Brain (organoid and tissue), 16 donors: ENCODE measurements at places on chromosomes 5 and 9.
A peak's percentile ranks its signal among the peaks of the same experiment; 100 is the strongest.

DNA sequence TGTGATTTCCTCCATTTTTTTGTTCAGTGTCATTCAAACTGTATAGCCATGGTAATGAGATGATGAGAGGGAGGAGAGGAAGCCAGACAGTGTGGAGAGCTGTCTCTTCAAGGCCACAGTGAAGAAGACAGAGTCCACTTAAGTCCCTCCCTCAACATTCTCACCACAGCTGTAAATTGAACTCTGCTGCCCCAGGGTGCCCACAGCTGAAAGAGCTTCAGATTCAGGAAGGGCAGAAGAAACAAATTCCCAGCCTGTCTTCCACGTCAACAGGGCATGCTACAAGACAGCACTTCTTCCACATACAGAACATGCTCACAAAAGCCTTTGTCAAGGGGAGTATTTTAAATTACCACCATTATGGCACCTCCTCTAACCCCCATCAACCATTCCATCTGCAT lies 100.4 kb downstream of the KLHL3 start:
- no peak for DNase-seq

DNA sequence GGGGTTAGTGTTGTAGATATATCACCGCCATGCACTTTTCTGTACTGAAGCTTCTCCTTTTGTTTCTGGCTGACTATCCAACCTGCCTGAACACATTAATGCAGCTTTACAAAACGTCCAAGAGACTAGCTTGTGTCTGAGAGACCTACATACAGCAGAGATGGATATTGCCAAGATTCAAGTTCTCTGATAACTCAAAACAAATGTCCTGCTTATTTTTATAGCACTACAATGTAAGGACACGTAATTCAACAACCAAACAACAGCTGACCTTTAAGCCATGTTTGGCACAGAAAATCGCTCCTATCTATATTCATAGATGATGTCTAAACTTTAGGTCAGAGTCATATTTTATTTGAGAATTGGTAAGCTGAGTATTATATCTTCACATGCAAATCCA lies 76.2 kb upstream of the NTRK2 start:
- DNase-seq = no peak

DNA sequence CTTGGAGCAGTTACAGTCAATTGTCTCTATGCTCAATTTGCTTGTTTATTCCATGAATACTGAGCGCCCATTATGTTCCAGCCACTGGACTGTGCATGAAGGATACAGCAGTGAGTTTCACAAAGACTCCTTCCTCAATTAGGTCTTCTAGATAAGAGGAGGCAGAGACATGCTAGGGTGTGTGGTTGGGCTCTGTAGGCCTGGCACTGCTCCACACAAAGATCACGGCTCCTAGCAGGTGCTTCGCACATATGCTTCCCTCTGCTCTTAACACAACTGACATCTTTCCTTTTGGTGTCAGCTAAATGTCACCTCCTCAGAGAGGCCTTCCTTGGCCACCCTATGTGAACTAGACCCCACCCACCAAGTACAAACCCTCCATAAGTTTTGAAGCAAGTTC lies 10.9 kb downstream of the IL12B start:
- DNase-seq = no peak

GRCh38 chr5:179379321-179379890 lies 34.1 kb upstream of the ADAMTS2 start:
- no peak for DNase-seq

GRCh38 chr9:34267660-34268059 lies 61.4 kb downstream of the KIF24 start:
- DNase-seq = no peak

DNA sequence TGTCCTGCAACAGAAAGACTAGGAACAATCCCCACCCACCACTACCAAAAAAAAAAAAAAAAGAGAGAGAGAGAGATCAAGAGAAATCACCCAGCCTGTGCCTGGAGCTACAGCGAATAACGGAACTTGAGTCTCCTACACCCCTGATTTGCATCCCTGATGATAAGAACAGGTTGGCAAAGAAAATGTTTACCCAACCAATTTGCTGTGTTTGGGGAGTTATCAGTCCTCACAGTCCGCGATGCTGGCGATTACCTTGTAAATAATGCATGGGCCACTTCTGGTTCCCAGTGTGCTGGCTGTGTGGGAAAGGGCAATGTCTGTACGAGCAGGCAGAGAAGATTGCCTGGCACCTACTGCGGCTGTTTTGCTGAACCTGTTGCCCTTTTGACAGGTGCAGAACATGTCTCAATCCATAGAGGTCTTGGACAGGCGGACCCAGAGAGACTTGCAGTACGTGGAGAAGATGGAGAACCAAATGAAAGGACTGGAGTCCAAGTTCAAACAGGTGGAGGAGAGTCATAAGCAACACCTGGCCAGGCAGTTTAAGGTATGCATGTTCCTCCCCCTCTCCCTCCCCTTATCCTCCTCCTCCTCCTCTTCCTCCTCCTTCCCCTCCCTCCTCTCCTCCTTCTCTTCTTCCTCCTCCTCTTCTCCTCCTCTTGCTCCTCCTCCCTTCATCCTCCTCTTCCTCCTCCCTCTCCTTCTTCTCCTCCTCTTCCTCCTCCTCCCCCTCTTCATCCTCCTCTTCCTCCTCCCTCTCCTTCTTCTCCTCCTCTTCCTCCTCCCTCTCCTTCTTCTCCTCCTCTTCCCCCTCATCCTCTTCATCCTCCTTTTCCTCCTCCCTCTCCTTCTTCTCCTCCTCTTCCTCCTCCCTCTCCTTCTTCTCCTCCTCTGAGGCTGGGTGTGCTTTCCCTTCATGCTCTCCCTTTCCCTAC lies 8.3 kb downstream of the OLFM1 start:
- no peak for DNase-seq

DNA sequence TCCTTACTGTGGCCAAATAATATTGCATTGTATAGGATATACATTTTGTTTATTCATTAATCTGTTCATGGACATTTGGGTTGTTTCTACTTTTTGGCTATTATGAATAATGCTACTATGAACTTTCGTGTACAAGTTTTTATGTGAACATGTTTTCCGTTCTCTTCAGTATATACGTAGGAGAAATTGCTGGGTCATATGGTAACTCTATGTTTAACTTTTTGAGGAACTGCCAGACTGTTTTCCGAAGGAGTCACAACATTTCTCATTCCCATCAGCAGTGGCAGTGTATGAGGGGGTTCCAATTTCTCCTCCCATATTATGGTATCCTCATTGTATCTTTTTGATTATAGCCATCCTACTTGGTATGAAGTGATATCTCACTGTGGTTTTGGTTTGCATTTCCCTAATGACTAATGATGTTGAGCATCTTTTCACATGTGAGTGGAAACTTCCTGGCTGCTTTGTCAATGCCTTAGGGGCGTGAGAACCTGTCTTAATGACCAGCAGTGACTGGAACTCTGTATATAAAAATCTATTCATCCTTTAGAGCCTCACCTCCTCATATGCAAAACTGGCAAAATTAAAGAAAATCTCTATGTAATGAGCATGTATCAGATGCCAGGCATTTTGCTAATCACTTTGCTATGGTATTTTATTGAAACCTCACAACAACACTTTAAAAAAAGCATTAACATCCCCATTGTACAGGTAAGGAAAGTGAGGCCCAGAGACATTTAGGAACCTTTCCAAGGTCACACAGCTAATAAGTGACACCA lies 47.8 kb upstream of the TGFBR1 start:
- DNase-seq = no peak

DNA sequence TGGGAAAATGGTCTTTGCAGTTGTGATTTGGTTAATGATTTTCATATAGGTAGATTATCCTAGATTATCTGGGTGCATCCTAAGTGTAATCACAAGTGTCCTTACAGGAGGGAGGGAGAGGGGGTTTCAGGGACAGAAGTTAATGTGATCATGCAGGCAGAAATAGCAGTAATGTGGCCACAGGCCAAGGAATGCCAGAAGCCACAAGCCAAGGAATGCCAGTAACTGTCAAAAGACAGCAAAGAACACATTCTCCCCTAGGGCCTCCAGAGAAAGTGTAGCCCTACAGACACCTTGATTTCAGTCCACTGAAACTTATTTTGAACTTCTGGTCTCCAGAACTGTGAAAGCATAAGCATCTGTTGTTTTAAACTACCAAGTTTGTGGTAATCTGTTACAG lies 2074.5 kb downstream of the MAT2B start:
- DNase-seq = no peak

GRCh38 chr9:119667163-119667562 lies 297.9 kb upstream of the BRINP1 start:
- no peak for DNase-seq

GRCh38 chr9:127869310-127870152 lies 7.9 kb downstream of the AK1 start:
- DNase-seq = peak; percentile 87

- DNase-seq = peak; percentile 82
These were observed 16.5 kb upstream of the FBXL7 start for GRCh38 chr5:15483351-15484097.

DNA sequence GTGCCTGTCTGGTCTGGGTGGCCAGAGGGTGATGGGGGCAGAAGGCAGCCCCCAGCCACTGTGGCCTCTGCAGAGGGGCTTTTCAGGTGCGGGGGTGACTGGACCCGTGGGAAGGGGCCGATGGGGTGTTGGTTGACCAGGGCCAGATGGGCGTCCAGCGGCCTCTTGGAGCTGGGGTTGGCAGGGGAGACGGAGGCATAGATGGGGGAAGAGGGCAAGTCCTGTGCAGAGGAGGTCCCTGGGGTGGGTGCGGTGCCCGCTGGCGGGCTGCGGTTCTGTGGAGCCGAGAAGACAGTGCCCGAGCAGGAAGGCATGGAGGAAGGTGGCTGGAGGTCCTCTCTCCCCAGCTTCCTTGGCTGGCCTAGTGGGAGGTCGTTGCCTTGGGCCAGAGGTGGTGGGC lies 18.7 kb upstream of the AKNA start:
- no peak for DNase-seq

DNA sequence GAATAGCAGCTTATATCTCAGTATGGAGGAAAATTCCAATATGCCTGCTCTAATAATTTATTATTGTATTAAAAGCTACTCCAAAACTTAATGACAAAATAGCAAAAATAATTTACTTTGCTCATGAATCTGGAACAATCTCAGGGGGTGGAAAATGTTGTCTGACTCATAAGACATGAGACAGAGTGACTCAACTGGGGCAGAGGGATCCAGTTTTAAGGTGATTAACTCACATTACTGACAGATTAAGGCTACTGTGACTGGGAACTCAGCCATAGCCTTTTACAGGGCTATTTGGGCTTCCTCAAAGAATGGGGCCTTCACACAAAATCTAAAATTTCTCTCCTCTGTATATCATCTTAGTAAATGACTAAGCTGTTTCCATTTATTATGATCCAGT lies 1172.9 kb downstream of the CDH12 start:
- DNase-seq = peak; percentile 17

- no peak for DNase-seq
These were observed 204.4 kb downstream of the TRIO start for GRCh38 chr5:14347522-14347921.

DNA sequence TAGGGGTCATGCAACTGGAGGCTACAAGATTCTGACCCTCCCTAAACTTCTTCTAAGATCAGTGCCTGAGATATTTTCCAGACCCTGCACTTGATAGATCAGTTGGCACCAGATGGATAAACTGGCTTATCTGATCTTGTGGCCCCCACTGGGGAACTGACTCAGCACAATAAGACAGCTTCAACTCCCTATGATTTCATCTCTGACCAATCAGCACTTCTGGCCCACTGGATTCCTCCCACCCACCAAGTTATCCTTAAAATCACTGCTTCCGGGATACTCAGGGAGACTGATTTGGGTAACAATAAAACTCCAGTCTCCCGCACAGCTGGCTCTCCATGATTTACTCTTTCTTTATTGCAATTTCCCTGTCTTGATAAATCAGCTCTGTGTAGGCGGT lies 2180.4 kb upstream of the WWC1 start:
- no peak for DNase-seq

- DNase-seq = peak; percentile 14
These were observed 40.0 kb downstream of the NXNL2 start for GRCh38 chr9:88574953-88575352.

DNA sequence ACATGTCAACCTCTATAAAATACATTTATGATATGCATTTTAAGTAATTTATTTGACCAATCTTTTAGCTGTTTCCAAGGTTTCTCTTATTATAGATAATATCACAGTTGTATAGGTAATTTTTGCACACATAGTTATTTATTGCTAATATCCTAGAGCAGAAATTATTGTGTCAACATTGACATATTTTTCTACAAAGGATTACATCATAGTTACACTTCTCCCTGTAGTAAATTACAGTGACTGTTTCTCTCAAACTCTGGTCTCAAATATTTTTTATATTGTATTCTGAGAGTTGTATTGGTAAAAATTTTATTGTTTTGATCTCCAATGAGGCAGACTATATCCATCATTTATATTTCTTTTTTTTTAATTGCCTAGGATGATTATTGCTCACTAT lies 714.4 kb upstream of the CDH6 start:
- DNase-seq = no peak

DNA sequence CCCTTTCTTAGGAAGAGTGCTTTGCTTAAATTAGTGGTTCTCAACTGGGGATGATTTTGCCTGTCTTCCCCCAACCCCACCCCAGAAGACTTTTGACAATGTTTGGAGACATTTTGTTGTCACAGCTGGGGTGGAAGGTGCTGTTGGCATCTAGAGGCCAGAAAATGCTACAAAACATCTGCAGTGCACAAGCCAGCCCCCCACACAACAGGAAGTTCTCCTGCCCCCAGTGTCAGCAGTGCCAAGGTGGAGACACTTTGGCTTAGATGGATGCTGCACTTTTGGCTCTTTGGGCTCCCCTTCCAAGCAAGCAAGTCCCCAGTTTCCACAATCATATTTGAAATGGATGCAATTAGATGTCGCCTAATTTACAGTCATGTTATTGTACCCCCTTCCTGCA lies 2.7 kb downstream of the HEMGN start:
- no peak for DNase-seq

GRCh38 chr5:135192351-135192750 lies 158.3 kb upstream of the PITX1 start:
- DNase-seq = no peak

- no peak for DNase-seq
These were observed 314.0 kb downstream of the PIK3R1 start for GRCh38 chr5:68529581-68529980.

- no peak for DNase-seq
These were observed 154.6 kb upstream of the GNA14 start for GRCh38 chr9:77802515-77803293.

- DNase-seq = peak; percentile 100
These were observed 57.9 kb downstream of the DIAPH1 start for GRCh38 chr5:141560725-141561483.

GRCh38 chr5:76299592-76299991 lies 103.5 kb upstream of the IQGAP2 start:
- no peak for DNase-seq

GRCh38 chr9:113695901-113696300 lies 180.2 kb upstream of the ZNF618 start:
- DNase-seq = no peak
